ENCODE measurements at places on chromosomes 13 and 19.

- DNase-seq: no peak
These were observed 3.8 kb upstream of the ZNF414 start for GRCh38 chr19:8517551-8518442.

- peak; percentile 41 for DNase-seq
These were observed 12.2 kb downstream of the CIC start for GRCh38 chr19:42281146-42281826.

- no peak for DNase-seq
These were observed 117.7 kb downstream of the COL4A2 start for GRCh38 chr13:110424569-110425443.

DNA sequence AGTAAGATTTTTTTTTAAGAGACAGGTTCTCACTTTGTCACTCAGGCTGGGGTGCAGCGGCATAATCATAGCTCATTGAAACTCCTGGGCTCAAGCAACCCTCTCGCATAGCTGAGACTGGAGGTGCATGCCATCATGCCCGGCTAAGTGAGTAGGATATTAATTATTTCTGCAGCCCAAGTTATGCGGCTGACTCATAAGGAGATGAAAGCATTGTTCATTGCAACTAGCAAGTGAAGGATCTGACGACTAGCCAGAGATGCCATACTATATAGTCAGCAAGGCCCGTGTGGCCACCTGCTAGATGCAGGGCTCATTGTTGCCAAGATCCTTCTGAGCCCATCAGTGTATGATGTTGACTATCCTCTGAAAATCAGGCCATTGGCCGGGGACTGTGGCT, 45.2 kb downstream of the ABCC4 start:
- peak; percentile 91 for DNase-seq

DNA sequence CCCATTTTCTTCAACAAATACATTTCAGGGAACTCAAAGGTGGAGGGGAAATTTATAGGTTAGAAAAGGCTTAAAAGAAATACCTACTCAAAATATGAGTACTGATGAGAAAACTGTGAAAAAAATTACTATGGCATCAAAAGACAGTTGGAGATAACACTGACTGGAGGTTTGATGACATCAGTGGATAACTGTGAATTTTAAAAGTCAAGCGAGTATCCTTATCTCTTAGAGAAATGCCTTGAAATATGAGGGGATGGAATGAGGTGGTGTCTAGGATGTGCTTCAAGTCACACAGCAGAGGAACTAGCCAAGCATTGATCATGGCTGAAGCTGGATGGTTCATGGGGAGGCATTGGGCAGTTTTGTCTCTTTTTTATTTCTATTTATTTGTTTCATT, 27.2 kb upstream of the SLC15A1 start:
- no peak for DNase-seq

GRCh38 chr19:44635581-44636438, 7.9 kb upstream of the PVR start:
- DNase-seq: no peak

GRCh38 chr13:28601581-28601980, 57.3 kb upstream of the POMP start:
- DNase-seq: no peak

DNA sequence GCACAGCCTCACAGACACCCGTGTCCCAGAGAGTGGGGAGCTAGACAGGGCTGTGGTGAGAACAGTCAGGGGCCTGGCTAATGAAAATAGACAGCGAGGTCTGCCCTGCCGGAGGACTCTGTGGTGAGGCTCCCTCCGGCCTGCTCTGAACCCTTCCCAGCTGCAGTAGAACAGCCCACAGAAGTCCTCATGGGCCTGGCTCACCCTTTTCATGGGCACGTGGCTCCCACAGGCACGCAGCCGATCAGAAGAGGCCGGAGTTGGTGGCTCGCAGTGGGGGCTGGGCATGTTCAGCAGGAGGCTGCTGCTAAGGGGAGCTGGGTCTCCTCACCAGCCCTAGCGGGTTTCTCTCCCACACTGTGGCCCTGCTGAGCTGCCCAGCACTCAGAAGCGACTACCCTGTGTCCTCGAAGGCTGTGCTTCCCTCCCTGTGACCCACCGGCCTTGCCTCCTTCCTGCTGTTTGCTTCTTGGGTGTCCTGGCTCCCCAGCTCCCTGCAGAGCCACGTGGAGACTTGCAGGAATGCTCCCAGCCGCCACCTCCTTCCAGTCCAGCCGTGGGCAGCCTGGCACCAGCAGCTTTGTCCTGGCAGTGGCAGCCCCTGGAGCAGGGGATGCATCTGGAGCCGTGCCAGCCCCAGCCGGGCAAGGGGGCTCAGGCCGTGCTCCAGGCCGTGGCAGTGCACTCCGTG, 138.7 kb downstream of the KDM4B start:
- DNase-seq: no peak
